Prostate gland (tissue), 2 donors: ENCODE measurements at places on chromosomes 5 and 9. TPM values are rescaled to one million over a fixed set of nuclear protein-coding genes. Genes with fewer than 3 reads are reported as not detected.

ITGA1 gene
- total RNA-seq = 78.3 TPM

MSX2 gene
- total RNA-seq = 7.1 TPM

DHX29 gene
- total RNA-seq = 28.2 TPM

BTNL3 gene
- total RNA-seq = not detected

CTSL gene
- 87.3 TPM for total RNA-seq

INSL6 gene
- 8.9 TPM for total RNA-seq

CXXC5 gene
- total RNA-seq = 47.4 TPM

IL4 gene
- total RNA-seq = not detected

LECT2 gene
- not detected for total RNA-seq

DNA sequence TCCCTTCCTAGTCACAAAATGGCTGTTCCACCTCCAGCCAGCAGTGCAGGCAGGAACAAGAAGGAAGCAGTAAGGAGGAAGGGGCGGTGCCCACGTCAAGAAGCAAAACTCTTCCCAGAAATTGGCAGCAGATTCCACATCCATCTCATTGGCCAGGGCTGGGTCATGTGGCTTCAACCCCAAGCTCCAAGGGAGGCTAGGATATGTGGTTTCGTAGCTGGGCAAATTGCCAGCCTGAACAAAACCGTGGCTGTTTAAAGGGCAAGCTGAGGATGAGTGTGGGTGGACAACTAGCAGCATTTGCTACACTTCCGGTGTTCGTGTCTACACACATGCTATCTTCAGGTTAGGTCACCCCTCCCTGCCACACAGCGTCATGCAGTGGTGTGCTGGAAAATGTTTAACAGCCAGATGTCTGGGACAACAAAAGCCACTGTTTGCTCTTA is 92.1 kb upstream of the MAP1B start:
- no peak for DNase-seq

- DNase-seq = no peak
Measured at GRCh38 chr9:77661566-77662085, 13.5 kb upstream of the GNA14 start.

DNA sequence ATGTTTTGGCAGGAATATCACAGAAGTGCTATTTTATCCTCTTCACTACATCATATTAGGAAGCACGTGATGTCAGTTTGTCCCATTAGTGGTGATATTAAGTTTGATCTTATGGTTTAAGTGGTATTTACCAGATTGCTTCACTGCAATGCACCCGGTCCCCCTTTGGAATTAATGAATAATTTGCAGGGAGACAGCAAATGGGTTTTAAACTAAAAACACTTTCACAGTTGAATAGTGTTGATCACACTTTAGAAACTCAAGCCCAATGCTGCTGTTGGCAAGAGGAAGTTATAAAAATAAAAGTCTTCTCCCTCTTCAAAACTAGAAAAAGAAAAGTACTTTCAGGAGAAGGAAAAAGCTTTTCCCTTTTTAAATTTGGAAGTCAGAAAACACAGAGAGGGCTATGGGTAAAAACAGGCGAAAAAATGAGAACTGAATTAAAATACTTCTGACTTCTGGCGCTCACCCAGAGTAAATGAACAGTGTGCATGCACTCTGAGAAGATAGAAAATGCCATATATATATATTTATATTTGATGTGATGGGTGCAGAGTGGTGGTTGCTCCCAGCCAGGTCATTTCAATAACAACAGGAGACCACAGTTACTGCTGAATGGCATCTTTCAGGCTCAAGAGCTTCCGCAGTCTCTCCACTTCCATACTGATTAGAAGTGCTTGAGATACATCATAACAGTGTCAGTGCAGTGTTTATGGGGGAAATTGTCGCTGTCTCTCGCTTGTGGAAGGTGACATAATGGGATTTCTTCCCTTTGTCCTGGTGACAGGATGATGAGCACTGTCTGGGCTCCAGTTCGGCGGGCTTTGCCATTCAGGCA is 278.0 kb downstream of the ZSWIM6 start:
- DNase-seq = no peak

DNA sequence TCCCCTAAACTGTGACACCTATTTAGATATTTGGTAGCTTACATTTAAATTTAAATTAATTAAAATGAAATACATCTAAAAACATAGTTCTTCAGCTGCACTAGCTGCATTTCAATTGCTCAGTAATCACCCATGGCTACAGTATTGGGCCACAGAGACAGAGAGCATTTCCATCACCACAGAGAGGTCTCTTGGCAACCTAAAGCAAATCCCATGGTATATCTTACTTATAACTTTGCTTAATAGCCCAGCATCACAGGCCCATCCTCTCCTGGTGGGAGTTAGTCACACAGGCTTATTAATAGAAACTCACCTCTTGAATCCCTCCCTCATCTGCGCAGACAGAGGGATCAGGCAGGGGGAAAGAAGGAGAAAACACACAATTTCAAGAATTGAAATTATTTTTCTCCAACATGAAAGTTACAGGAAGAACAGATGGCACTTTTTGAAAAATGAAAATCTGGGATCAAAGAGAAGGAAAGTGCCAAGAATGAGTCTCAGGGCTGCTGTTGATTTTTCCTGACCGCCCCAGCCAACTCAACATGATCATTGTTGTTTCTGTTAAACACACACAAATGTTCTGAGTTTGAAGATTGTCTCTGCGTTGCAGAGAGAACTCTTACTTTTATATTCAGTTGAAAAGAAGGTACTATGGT is 144.6 kb downstream of the CMYA5 start:
- no peak for DNase-seq

DNA sequence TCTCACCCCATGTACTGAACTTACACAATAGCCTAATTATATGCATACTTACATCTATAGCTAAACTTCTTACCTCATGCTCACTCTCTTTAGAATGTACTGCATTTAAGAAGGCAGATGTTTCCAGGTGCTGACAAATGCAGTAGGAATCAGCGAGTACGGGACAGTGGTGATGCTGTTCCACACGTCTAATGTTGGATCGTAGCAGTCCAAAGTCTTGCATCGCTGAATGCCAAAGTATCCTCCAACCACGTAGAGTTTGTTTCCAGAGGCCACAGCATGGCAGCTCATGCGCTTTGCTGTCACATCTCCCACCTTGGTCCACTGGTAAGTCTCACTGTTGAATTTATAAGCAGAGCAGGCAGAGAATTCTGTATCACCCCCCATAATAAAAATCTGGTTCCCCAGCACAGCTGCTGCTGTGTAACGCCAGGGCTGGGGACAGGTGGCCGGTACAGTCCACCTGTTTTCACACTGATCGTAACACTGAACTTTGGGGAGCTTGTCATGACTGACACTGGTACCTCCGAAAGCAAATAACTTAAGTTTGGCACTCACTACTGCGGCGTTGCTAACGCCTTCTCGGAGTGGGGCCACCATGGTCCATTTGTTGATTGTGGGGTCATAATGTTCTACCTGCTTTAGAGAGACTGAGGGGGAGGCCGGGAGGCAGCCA is 5.8 kb downstream of the ENC1 start:
- DNase-seq = no peak

GRCh38 chr9:89740722-89741121 is 135.9 kb downstream of the GADD45G start:
- DNase-seq = no peak

- no peak for DNase-seq
Measured at GRCh38 chr9:33820231-33820745, 3.3 kb downstream of the UBE2R2 start.

DNA sequence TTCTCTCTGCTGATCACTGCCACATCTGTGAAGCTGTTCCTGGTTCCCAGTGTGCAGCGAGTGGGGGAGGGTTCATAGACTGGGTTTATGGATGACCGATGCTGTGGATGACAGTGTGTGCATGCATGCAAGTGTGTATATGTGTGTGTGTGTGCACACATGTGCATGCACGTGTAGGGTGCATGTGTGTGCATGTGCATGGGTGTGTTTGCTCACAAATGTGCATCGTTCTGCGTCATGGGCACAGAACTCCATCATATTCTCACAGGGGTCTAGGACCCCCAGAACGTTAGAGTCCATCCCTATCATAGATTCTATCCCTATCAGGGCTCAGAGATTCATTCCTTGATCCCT is 134.0 kb downstream of the PHF2 start:
- no peak for DNase-seq

GRCh38 chr9:106697750-106698502 is 165.0 kb upstream of the ZNF462 start:
- peak; percentile 49 for DNase-seq

GRCh38 chr5:62814991-62815390 is 236.4 kb downstream of the LRRC70 start:
- no peak for DNase-seq

DNA sequence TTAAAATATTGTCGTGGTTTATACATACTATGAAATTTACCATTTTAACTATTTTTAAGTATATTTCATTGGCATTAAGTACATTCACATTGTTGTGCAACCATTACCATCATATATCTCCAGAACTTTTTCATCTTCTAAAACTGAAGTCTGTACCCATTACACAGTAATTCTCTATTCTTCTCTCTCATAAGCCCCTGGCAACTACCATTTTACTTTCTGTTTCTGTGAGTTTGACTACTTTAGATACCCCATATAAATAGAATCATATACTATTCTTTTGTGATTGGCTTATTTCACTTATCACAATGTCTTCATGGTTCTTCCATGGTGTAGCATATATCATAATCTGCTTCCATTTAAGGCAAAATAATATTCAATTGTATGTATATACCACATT is 30.3 kb downstream of the NDUFS4 start:
- DNase-seq = no peak

DNA sequence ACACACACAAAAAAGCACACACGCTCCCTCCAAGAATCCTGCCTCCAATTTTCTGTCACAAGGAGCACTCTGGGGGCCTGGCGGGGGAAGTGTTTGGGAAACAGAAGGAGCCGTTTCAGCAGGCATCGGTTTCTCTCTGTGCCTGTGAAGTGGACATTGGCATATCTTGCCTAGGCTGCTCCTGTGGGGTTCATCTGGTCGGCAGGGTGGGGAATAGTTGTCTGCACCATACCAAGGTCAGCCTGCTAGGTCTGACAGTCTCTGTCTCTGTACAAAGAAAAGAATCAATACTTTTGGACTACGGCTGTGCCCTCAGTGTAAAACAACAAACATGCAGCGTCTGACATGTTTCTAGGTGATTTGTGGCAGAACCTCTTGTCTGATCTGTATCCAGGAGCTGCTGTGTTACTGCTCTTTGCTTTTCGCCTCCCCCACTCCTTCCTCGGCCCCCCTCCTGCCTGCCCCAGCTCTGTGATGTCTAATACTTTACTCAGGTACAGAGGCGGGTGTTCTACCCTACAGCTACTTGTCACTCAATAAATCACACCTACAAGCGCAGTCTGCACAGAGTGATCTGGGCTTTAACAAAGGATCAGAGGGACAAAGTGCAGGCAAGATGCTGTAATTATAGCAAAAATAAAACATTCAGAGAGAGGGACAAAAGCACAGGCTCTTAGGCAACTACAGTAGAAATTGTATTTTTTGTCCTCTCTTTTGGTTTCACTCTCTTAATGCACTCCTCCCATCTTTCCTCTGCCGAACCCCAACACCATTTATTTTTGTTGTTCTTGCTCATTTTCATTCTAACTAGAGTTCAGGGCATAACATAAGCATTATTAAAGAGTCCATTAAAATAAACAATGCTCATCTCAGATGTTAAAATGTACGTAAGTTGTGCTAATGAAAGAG is 216.7 kb downstream of the BNC2 start:
- DNase-seq = no peak

DNA sequence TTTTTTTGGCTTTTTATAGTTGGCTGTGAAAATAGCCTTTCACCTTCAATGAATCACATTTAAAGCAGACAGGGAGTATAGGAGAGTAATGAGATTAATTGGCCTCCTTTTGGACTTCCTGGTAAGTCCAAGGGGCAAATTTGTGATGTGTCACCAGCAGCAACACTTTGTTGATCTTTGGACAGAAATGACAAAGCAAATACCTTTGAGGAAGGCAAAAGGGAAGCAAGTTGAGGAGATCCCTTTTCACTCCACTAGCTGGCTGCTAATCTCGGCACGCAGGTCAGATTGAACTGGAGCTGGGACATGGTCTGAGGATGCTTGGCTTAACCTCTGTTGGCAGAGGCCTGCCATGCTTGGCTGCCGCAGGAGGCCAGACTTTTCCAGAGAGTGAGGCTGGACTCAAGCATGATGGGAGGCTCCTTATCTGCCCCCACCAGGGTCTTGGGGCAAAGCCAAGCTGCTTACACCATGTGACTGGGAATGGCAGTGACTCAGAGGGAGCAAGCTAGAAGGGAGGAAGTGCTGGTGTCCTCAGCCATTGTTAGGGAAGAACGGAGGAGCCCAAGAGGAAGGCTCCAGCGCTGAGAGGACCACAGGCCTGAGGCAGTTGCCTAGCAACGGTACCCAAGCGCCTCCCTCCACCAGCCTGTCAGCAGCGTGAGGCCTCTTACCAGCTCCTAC is 174.5 kb upstream of the MAP1B start:
- no peak for DNase-seq

DNA sequence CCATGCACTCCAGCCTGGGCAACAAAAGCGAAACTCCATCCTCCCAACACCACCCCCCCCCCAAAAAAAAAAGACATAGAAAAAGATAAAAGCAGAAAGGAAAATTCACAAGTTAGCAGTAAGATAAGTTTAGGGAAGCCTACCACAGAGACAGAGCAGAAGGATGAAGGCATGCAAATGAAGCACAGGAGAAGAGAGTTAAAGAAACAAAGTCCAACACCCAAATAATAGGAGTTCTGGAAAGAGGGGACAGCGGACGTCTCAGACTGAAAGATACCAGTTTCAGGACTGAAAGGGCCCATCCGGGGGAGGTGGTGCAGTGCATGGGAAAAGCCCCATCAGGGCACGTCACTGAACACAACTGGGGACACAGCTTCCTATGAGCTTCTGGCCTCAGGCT is 54.3 kb downstream of the OTULIN start:
- no peak for DNase-seq

DNA sequence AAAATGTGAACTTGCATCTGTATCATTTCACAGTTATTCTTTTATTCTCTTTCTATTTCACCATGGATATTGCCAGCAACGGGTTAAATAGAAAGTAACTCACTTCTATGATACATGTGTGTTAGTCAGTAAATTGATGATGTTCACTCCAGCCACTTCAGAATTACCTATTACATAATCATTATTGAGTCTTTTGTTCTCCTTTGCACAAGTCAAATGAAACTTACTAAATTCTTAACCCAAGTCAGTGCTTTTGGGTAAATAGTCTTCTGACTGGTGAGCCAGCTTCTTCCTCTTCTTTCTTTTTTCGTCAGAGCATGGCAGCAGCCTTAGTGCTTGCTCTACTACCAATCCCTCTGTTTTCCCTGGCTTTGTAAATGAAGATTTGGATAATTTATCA is 344.3 kb downstream of the RAB3C start:
- no peak for DNase-seq

- DNase-seq = no peak
Measured at GRCh38 chr9:28155067-28155466, 581.8 kb upstream of the C9orf72 start.

- DNase-seq = no peak
Measured at GRCh38 chr5:157545610-157546310, 29.8 kb downstream of the ADAM19 start.

GRCh38 chr9:94937214-94937903 is 210.9 kb downstream of the AOPEP start:
- DNase-seq = no peak

DNA sequence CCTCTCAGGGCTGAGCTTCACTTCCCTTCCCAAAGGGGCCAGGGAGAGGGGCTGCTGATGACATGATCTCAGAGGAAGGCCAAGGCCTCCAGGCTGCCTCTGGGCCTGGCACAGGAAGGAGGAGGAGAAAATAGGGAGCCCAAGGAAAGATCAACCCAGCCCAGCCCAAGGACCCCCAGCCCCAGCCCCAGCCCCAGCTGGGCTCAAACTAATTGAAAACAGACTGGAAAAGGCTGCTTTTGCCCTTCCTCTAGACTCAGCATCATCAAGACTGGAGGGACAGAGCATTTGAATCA is 18.3 kb upstream of the KCNIP1 start:
- DNase-seq = no peak
